ENCODE measurements at places on chromosomes 13 and 19.

- no peak for DNase-seq
These were observed 33.3 kb downstream of the TIMM13 start for GRCh38 chr19:2394054-2394441.

GRCh38 chr19:3844596-3844995, 24.2 kb downstream of the ZFR2 start:
- DNase-seq = no peak

DNA sequence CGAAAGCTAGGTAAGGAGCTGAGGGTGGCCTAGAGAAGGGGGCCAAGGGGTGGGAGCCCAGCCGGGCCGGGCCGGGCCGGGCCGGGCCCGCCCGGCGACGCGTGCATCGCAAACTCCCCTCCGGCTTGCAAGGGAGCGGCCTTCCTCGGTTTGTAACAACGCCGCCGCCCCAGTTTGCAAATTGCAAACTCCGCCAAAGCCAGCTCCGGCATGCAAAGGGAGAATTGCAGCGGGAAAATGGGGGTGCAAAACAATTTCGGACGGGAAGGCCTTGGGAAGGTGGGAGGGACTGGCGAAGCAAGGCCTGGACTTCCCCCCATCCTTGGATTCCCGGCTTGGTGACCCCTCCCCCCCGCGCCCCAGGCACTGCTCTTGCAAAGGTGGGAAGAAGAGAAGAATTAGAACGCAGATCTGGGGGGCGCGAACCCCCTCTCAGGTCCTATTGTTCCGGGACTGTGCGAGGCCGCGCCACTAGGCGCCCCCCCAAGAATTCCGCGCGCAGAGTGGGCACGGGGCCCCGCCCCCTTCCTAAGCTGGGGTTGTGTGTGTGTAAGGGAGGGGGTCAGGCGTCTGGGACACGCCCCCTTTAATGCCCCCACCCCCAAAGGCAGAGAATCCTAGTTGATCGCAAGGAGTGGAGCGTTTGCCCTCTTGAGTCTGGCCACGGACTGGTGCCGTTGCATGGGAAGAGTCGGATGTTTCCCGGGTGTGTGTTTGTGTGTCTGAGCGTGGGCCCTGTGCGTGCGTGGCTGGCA, 926 bp downstream of the PRR12 start:
- peak; percentile 18 for DNase-seq

- no peak for DNase-seq
These were observed 80.5 kb downstream of the GADD45B start for GRCh38 chr19:2556221-2557092.
